ENCODE measurements at places on chromosomes 4 and X. TPM values are rescaled to one million over a fixed set of nuclear protein-coding genes. Genes with fewer than 3 reads are reported as not detected.

- no peak for DNase-seq
Observed at GRCh38 chr4:8906991-8907595, 35.5 kb upstream of the HMX1 start.

GRCh38 chr4:89243733-89244252 is 63.8 kb downstream of the GPRIN3 start:
- DNase-seq = no peak

DNA sequence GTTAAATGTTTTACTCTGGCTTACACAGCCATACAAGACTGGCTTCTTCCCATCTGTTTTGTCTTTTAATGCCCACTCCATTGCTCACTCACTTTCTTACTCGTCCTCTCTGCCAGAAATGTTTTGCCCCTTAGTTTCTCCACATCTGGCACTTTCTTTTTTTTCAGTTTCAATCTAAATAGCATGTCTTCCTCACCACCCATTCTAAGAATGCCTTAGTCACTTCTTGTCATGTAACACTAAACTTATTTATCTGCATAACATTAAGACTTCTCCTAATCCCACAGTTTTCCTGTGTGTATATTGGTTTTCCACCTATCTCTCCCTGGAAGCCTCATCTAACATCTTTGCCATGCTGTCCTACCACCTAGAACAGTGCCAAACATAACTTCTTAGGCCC is 119.3 kb downstream of the ADAMTS3 start:
- DNase-seq = no peak

Gene ENOPH1
- polyA plus RNA-seq = 31.5 TPM

GRCh38 chr4:109826719-109827118 is 1.1 kb upstream of the RRH start:
- DNase-seq = no peak

DNA sequence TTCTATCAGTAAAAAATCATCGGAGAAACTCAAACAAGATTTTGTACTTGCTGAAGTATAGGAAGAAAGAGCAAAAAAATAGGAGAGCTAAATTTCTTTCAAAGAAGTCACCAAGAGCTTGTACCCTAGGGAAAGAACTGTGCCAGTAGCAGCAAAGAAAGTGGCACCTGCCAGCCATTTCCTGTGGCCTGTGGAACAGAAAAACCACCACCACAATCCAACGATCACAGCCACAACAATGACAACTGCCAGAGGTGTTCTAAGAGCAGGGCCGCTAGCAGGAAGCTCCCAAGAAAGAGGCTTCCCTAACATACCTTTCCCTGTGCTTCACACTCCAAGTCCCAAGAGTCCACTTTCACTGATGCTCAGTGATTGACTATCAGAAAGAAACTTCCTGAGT is 266.1 kb upstream of the GPC4 start:
- DNase-seq = no peak
